Activated CD4-positive, alpha-beta memory T cell treated with anti-CD3 and anti-CD28 coated beads for 36 hours (primary cell): ENCODE measurements at places on chromosomes 2 and 18. TPM values are rescaled to one million over a fixed set of nuclear protein-coding genes. Genes with fewer than 3 reads are reported as not detected.

DNA sequence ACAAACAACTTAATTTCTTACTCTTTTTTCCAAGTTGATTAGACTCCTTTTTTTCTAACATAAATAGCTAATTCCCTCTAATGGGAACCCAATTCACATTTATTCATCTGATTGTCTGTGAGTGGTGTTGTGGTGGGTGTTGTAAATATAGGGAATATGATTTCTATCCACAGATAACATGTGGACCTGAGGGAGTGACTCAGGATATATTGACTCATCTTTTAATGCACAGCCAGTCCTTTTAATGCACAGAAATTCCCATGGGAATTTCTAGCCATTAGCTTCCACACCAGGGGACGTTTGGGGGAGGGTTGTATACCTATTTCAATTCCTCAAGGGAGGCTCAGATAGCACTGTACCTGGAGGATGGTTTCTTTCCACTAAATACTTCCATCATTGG, 1339.6 kb upstream of the LRRTM1 start:
- no peak overlapping the region for H3K27ac ChIP-seq
- H3K4me1 ChIP-seq = no peaks in the 10 kb centered on the region
- H3K4me3 ChIP-seq = no peak overlapping the region
- no peak for DNase-seq

DNA sequence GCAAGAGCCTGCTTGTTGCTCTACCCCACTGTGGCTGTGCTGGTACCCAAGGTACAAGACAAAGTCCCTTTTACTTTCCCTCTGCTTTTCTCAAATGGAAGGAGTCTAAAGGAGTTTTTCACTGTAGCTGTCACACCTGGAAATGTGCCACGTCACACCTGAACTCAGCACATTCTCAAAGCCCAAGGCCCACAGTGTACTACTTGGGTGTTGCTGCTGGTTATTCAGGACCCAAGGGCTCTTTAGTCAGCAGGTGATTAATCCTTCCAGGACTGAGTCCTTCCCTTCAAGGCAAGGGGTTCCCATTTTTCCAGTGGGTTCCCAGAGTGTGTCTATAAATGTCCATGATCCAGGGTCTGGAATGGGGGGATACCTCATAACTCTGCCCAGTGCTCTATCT, 63.2 kb upstream of the STK39 start:
- H3K4me1 ChIP-seq = no peaks in the 10 kb centered on the region
- H3K36me3 ChIP-seq = peaks cover 5% of the 10 kb centered on the region
- peaks cover 2% of the 10 kb centered on the region for H3K27me3 ChIP-seq
- H3K4me3 ChIP-seq = no peak overlapping the region
- no peak for DNase-seq
- H3K27ac ChIP-seq = no peak overlapping the region

DNA sequence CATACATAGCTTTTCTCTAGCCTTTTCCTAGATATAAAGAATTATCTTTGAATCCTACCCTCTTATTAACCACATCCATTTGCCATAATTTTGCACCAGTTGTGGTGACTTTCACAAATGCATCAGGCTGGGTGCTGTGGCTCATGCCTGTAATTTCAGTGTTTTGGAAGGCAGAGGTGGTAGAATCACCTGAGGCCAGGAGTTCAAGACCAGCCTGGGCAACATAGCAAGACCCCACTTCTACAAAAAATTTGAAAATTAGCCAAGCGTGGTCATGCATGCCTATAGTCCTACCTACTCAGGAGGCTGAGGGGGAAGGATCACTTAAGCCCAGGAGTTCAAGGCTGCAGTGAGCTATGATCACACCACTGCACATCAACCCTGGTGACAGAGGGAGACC, 672.4 kb upstream of the CHAC2 start:
- H3K27ac ChIP-seq = no peak overlapping the region
- H3K4me1 ChIP-seq = no peaks in the 10 kb centered on the region
- no peak overlapping the region for H3K4me3 ChIP-seq
- no peaks in the 10 kb centered on the region for H3K27me3 ChIP-seq

The RGPD3 gene
- total RNA-seq = 0.24 TPM

The G6PC2 gene
- not detected for total RNA-seq

DNA sequence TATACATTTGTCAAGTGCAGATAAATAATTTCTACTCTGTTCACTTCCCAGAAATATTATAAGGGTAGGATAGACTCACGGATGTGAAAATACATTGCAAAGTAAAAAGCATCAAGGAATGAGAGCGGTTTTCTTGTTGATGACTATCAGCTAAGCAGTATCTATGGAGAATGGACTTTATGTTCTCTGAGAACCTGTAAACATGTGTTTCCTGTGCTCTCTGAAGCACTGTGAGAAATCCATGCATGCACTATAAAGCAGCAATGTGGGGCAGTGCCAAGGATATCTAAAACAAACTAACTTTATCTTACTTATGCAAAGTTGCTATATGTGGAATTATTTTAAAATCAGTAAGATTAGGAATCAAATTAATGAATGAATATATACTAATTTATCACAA, 4.4 kb upstream of the SIGLEC15 start:
- peaks cover 2% of the 10 kb centered on the region for H3K36me3 ChIP-seq
- H3K27me3 ChIP-seq = peaks cover 12% of the 10 kb centered on the region
- peaks cover 12% of the 10 kb centered on the region for H3K4me1 ChIP-seq
- H3K27ac ChIP-seq = no peak overlapping the region
- no peak for DNase-seq
- no peak overlapping the region for H3K4me3 ChIP-seq

GRCh38 chr2:193816008-193816407, 1621.3 kb upstream of the TMEFF2 start:
- H3K27me3 ChIP-seq = no peaks in the 10 kb centered on the region
- no peak overlapping the region for H3K4me3 ChIP-seq
- DNase-seq = no peak
- H3K4me1 ChIP-seq = no peaks in the 10 kb centered on the region
- no peaks in the 10 kb centered on the region for H3K36me3 ChIP-seq
